ENCODE measurements at places on chromosomes 2 and 18.

- DNase-seq = no peak
These were observed 439.8 kb downstream of the RNF144A start for GRCh38 chr2:7356909-7357584.

GRCh38 chr2:184201246-184201645, 397.1 kb upstream of the ZNF804A start:
- no peak for DNase-seq

- DNase-seq = no peak
These were observed 507.3 kb upstream of the LRRTM4 start for GRCh38 chr2:78029392-78029995.

DNA sequence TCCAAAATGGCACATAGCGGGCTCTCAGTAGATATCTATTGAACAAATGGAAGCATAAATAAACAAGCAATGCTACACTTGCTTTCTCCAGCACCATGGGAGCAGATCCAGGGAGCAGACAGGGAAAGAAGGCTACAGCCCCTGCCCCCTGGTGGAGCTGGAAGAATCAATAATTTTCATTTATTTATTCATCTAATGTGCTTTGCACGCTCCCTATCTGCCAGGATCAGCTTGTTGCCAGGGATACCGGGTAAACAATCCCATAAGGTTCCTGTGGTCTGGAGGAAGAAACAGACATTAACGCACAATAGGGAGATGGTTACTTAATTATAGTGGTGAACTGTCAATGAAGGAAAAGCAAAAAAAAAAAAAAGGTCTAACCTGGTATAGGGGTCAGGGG, 40.1 kb upstream of the CLASP1 start:
- no peak for DNase-seq

DNA sequence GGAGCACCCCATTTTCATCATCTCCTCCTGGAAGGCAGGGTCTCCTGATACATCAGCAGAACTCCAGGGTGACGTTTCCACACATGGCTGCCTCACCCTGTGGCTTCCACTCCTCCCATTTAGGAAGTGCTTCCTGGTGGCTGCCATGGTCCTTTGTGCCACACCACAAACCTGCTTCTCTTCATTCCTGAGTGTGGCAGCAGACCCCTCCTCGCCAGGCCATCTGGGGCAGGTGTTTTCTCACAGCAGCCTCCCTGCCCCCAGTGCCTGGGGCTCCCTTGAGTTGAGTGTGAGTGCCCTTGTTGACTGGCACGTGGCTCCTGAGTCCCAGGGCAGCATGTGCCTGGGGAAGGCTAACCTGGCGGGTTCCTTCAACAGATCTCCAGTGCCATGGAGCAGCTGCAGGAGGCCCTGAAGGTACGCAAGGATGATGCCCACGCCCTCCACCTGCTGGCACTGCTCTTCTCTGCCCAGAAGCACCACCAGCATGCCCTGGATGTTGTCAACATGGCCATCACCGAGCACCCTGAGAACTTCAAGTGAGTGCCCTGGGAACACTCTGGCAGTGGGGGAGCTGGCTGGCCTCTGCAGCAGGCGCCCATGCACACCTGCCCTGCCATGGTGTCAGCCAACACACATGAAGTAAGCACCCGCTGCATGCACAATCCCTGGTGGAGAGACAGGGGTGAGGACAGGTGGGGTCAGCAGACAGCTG, 113.4 kb upstream of the MCFD2 start:
- no peak for DNase-seq

DNA sequence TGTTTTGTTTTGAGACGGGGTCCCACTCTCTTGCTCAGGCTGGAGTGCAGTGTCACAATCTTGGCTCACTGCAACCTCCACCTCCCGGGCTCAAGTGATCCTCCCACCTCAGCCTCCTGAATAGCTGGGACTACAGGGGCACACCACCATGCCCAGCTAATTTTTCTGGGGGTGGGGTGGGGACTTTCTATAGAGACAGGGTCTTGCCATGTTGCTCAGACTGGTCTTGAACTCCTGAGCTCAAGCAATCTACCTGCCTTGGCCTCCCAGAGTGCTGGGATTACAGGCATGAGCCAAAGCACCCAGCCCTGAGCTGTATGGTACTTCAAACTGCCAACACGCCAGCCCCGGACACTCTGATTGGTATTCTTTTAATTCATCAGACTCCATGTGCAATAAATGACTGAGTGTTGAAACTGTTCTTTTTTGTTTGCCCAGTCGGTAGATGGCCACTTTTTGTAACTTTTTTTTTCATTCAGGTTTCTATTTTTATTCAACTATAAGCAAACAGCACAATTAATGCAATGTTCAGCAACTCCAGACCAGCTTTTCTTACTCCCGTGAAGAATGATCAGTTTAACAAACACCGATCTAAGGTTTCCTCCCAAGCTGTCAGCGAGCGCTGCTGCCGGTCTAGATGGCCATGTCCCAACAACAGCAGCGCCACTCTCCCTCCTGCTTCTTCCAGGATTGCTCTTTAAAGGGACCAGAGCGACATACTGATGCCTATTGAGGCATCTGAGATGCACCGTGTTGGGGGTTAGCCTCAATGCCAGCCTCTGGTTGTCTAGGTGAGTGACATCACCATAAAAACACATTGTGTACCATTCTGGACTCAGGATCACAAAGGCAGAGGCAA, 12.5 kb upstream of the TGOLN2 start:
- DNase-seq = no peak
